T-helper 17 cell (primary cell): ENCODE measurements at places on chromosomes 7 and 10.

GRCh38 chr7:47535035-47535703, 46.7 kb downstream of the TNS3 start:
- no peak for DNase-seq

DNA sequence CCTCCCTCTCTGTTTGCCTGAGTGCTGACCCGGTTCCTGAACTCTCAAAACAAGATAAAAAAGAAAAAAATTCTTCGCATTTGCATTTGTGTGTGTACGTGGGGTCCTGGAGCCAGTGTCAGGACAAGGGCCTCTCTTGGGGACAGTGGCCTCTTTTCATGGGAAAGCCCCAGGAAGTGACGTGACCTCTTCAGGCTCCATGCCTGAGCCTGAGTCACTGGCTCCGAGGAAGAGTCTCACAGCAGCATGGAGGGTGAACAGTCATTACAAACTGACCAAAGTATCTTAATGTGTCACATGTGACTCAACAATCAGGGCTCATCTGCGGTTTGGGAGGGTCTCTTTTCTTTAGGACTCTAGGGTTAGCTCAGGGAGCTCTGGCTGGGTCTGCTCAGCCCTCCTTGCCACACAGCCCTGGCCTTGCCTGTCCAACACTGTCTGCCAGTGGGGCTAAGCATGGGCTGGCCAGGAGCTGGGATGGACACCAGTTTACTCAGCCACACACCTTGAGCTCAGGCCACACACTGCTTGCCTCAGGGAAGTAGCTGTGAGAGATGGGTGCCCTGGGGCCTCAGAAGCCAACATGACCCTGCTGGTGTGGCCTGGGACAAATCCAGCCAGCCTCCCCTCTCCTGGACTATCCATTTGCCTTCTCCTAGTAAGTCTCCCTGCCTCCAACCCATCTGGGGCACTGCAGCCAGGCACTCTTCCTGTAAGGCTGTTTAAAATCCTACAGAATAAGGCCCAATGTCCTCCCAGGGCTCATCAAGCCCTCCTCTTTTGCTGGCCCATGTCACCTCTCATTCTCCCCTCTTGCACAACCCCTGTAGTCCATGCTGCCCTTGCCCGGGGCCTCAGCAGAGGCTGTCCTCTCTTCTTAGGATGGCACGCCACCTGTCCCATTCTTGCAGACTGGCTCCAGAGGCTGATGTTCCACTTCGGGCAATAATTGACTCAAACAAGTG, 10.5 kb downstream of the TMEM273 start:
- no peak for DNase-seq

GRCh38 chr7:5428478-5429252, 5.0 kb upstream of the TNRC18 start:
- DNase-seq, result no peak

DNA sequence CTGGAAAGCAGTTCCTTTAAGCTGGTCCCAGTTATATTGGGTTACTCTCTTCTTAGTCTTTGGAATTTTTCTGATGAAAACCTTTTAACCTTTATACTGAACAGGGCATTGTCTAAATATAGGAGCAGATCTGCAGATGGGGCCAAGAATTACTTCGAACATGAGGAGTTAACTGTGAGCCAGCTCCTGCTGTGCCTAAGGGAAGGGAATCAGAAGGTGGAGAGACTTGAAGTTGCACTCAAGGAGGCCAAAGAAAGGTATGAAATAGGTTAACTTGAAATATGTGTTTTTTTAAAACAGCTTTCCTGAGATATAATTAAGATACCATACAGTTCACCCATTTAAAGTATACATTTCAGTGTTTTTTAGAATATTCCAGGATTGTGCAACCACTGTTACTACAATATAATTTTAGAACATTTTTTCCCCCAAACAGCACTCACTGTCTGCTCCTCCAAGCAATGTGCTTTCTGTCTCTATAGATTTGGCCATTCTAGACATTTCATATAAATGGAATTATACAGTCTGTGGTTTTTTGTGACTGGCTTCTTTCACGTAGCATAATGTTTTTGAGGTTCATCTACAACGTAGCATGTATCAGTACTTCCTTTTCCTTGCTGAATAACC, 18.9 kb downstream of the OPTN start:
- no peak for DNase-seq

GRCh38 chr7:75813084-75813483, 522 bp downstream of the CCL24 start:
- no peak for DNase-seq

DNA sequence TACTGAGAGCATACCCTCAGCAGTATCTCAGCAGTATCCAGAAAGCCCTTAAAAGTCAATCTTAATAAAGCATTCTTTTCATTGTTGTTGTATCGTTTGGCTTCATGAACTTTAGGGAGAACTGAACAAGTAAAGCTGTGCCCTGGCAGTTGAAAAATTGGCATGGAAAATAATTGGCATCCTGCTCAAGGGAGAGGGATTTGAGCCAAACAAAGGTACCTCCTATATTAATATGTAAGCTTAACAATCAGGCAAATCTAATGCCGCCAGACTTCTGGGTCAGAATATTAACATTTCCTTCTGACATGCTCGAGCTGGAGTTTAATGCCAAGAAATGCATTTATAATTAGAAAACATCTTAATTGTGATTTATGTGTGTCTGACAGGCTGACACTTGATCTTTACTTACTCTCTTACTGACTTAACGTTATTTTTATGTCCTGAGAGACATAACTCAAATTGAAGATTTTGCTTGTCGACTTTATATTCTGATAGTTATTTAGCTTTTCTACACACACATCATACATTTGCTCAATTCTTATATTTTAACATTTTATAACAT, 42.1 kb upstream of the PCDH15 start:
- DNase-seq, result no peak

- no peak for DNase-seq
These were observed 209.5 kb downstream of the FAM107B start for GRCh38 chr10:14565199-14565598.

GRCh38 chr7:25395976-25396375, 167.7 kb upstream of the NPVF start:
- DNase-seq, result no peak

DNA sequence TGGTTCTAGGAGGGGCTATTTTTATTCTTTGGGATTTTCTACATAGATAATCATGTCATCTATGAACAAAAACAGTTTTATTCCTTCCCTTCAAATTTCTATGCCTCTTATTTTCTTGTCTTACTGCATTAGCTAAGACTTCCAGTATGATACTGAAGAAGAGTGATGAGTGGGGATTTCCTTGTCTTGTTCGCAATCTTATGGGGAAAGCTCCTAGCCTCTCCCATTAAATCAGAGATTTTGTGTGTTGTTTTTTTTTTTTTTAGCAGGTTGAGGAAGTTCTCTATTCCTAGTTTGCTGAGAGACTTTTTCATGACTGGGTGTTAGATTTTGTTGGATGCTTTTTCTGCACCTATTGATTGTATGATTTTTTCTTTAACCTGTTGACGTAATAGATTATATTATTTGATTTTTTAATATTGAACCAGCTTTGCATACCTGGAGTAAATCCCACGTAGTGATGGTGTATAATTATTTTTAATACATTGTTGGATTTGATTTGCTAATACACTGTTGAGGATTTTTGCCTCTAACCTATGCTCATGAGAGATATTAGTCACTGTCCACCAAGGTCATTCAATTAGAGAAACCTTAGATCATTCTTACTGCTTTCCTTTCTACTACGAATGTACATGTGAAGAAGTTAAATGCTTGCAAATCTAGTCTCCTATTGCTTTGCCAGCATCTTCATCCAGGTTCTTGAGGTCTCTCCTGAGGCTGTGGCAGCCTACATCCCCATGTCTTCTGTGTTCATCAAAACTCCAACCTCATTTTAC, 6.5 kb downstream of the ATP5F1C start:
- DNase-seq, result no peak

GRCh38 chr7:157423348-157423747, 86.5 kb downstream of the DNAJB6 start:
- no peak for DNase-seq

DNA sequence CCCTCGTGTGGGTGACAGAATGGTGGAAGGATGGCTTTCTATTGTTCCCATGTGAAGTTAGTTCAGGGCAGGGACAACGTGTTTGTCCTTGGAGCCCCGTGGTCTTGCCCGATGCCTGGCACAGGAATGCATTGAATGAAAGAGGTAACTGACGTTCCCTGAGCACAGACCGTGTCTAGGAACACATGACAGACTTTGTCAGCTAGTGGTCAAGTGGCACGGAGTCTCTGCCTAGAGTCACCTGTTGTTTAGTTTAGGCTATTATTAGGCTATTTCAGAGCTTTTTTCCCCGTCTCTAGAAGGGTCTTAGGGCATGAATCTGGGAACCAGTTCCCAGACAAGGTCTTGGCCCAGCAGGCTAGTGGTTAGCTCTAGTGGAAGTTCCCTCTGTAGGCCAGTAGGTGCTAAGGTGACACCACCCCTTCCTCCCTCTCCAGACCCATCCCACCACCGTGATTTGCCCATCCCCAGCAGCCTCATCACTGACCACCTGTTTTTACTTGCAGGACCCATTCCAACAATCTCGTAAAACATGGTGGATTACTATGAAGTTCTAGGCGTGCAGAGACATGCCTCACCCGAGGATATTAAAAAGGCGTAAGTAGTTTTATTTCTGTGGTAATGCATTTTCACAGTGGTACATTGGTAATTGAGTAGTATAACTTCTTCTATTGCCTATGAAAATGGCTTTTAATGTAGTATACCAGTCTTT, 21.4 kb downstream of the DNAJB6 start:
- no peak for DNase-seq

DNA sequence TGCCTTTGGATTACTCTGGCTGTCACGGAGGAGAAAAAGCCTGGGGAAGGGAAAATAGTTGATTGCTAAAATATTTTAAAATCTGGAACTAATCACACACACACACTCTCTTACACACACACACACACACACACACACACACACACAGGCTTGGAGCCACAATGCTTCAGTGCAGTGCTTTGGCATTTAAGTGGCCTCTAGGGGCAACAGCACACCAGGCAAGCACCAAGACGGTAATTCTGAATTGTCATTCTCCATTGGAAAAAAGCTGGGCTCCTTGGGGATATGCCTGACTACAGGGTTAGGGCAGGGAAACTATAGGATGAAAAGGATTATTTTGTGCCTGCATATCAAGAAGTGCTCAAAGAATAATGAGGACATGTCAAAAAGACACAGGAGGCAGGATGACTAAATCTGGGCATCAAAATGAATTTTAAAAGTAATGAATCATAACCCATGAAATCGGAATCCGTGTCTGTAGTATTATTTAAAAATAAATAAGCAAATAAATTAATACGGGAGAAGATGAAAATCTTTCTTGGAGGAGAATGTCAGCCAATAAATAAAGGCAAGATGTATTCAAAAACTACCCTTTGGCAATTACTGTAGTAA, 30.4 kb upstream of the DDC start:
- DNase-seq, result no peak

- no peak for DNase-seq
These were observed 113.9 kb upstream of the PFKP start for GRCh38 chr10:2953495-2953894.

DNA sequence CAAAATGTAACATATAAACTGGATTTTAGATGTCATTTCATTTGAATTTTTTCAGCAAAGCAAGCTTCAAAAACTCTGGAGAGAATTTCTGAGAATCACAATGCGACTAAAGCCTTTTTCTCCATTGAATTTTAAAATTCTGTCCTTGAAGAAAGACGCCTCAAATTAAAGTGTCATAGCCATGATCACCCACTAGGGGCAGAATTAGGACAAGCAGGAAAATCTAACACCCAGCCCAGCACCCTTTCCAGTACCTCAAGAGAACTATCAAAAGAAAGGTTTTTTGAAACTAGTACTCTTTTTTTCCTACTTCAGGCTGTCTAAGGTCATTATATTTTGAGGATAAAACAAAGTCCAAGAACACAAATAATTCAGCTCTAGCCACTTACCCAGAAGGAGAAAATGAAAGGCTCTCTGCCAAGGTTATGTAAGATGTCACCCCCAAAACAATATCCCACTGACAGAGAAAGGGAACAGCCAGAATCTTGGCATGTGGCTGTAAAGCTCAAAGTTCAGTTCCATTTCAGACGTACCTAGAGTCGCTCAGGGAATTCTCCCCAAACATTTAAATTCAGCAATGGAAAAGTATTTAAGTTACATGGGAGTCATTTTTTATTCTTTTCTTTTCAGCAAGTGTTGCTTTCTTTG, 299.4 kb downstream of the SNX13 start:
- DNase-seq, result no peak

- DNase-seq, result no peak
These were observed 170.0 kb downstream of the PTPN20 start for GRCh38 chr10:47081264-47081663.

GRCh38 chr7:150811-151221, 41.6 kb upstream of the FAM20C start:
- DNase-seq, result no peak

DNA sequence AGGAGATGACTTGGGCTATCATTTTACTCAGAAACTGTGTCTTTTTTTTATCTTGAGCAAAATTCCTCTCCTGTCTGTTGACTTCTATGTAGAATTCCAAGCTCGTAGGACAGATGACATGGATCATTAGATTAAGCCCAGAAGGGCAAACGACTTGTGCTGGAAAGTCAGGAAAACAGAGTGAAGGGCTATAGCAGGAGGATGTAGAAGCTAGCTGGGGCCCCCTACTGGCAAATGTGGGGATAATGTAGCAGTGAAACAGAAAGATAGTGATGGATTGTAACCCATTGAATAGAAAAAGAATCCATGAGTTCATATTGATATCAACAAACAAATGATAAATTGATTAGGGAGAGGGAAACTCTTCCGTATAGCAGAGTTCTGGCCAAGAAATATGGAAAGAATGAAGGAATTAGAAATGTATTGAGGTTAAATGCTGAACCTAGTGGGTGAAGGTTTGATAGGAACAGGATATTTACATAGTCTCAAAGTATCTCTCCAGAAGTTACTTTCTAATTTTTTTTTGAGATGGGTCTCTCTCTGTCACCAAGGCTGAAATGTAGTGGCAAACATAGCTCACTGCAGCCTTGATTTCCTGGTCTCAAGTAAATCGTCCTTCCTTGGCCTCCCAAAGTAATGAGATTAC, 103.6 kb downstream of the LYZL1 start:
- DNase-seq, result no peak

GRCh38 chr7:156927571-156928405, 21.7 kb upstream of the NOM1 start:
- no peak for DNase-seq

- DNase-seq, result no peak
These were observed 113.7 kb downstream of the TRRAP start for GRCh38 chr7:98992076-98992475.

GRCh38 chr10:102580230-102580629, 64.0 kb upstream of the TRIM8 start:
- no peak for DNase-seq
